SK-N-SH treated with all-trans-retinoic acid at 6 μM for 48 hours (cell line): ENCODE measurements at places on chromosomes 3 and 15.

DNA sequence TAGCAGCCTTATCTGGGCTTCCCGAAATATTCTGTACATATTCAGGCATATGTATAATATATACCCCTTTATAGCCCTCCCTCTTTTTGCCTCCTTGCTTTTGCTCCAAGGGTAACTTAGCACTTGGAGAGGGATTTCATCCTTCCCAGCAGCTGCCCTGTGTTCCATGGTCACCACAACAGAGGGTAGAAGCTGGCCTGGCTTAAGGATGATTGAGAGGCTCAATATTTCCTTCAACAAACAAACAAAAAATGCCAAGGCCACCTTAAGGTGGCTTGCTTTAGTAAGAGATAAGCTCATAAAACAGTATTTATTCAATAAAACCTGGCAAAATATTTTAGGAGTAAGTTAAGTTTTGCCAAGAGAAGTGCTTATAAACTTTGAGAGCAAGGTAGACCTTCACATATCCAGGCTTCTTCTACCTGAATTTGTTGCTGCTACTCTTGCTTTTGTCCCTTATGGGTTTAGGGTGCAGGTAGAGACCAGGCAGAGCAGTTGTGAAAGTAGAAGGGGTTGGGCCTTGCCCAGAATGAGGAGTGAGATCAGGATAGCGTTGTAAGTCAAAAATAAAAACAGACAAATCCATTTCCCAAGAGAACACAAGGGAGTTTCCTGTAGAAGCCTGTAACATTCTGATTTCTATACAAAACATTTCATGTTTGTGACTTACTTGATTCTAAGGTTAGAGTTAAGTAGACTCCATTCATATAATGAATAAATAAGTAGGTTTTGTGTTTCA is 52.7 kb upstream of the ATOSA start:
- ATAC-seq = no peak

DNA sequence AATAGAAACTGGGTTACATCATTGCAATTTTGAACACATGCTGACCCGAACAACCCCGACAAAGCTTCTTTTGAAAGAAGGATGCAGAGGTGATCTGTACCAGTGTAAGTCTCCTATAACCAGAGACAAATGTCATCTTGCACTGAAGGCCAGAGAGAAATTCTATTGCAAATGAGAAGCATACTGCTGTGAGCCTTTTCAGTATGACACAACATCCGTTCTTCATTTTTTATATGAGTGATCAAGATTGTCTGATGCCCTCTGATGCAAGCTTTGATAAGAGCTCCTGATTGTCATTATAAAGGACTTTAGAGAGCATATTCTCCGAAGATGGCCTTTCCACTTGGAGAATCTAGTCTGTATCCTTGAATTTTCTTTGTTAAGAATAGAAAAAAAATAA is 36.9 kb downstream of the PCOLCE2 start:
- ATAC-seq = no peak; the same call in 2 of the 3 replicates

- no peak for ATAC-seq
These were observed 22.4 kb upstream of the RGMA start for GRCh38 chr15:93111451-93111850.

DNA sequence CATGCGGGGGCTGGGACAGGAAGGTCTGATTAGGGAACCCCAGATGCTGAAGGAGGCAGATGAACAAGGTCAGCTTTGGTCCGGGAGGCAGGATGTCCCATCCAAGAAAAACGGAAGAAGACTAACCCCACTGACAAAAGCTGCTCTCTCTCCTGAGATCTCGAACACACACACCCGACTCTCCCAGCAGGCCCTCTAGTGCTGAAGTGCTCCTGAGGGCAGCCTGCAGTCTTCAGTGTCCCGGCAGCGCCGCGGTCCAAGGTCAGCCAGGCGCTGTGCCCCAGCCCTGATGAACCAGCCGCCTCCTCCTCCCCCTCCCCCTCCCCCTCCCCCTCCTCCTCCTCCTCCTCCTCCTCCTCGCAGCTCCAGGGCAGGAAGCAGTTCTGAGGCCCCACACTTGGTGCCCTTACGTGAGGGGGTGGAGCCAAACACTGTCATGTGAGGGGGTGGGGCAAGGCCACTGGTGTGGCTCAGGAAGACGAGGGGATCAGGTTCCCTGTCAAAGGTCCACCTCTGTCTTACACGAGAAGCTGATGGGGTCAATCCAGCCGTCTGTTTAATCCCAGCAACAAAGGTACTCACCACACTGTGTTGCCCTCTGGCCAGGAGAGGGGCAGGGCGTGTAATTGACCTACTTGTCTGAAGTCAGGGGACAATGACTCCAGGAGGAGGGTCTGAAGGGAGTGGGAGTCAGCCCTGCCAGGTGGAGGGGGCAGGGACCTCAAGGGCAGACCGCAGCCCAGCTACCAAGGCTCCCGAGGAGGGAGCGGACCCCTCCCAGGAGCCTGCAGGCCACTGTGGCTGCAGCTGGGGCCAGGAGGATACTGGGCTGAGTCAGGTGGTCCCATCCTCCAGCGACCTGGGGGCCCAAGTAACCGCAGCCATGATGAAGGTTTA is 34.3 kb downstream of the PRR23E start:
- ATAC-seq = no peak

DNA sequence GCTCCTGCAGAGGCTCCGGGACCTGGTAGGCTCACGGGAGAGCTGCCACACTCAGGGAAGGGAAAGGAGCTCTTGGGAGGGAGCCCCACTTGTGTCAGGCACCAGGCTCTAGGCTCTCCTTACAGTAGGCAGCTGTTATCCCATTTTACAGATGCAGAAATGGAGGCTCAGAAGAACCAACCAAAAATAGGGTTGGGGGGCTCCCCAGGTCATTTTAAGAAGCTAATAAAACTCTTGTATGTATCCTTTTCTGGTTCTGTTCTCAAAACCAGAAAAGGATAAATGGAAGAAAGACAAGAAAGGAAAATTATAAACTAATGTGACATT is 23.5 kb upstream of the GP9 start:
- ATAC-seq = no peak

DNA sequence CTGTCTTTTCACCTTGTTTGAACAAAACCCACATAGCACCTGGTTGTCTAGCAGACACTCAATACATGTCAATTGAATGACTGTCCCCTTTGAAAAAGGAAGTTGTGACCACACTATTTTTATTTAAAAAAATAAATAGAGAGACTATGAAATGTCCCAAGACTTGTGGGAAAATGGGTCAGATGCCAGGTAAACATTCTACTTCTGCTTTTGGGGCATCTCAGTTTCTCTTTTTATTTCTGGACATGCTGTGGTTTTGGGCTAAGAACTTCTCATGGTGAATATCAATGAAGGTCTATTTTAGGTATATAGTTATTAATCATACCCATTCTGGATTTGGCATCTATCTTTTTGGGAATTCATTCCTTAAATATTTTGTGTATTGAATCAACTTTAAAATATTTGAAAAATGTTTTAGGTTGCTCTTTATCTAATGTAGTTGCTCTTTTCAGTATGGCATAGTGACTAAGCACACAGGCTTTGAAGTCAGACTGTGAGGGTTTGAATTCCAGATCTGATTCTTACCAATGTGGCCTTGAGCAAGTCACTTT is 4.4 kb downstream of the TMEM45A start:
- no peak; the same call in 2 of the 3 replicates for ATAC-seq

- no peak for ATAC-seq
These were observed 308.4 kb upstream of the CDIN1 start for GRCh38 chr15:36271048-36271447.

DNA sequence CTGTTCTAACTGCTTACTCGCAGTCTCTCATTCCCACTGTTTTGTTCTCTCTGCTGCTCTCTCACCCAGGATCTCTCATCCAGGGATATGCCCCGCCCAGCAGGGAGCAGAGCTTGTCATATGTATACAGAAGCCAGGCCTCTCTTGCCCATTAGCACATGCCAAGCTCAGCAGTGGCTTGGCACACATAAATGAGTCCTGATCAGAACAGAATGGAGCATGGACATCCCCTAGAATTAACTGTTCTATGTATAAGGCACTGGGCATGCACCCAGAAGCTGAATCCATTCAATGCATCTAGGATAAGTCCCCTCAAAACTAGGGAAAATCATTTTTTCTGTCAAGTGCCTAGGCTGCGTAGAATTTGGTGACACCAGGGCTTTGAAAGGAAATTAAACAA is 61.6 kb downstream of the IGSF11 start:
- no peak for ATAC-seq

GRCh38 chr3:183275418-183275817 is 22.4 kb downstream of the B3GNT5 start:
- ATAC-seq = peak; percentile 80

- no peak for ATAC-seq
These were observed 237.3 kb downstream of the XXYLT1 start for GRCh38 chr3:195033531-195034091.
